ENCODE measurements at places on chromosomes 3 and 15.

- no peak for DNase-seq
Observed at GRCh38 chr3:72519946-72520604, 328.2 kb downstream of the SHQ1 start.

DNA sequence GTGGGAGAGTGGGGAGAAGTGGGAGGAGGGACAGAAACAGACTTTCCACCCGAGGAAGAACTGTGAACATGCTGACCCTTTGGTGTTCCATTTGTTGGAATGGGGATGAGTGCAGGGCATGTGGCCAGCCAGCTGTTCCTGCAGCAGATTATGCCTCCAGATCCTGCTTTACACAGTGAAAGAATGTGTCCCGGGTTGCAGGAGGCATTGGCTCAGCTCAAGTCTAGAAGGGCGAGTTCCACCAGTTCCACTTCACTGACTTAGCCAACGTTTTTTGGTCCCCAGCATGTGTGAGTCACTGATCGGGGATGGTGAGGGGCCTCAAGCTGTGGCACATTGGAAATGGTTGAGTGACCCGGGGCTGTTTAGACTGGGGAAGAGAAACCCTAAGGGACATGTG, 307.0 kb upstream of the ROPN1 start:
- no peak for DNase-seq

- DNase-seq = no peak
Observed at GRCh38 chr3:177598097-177598833, 401.0 kb upstream of the TBL1XR1 start.

- no peak for DNase-seq
Observed at GRCh38 chr3:54494209-54494608, 371.9 kb downstream of the CACNA2D3 start.

GRCh38 chr3:148366743-148367410, 330.8 kb upstream of the AGTR1 start:
- no peak for DNase-seq

- no peak for DNase-seq
Observed at GRCh38 chr15:91228383-91228782, 128.3 kb downstream of the SV2B start.

DNA sequence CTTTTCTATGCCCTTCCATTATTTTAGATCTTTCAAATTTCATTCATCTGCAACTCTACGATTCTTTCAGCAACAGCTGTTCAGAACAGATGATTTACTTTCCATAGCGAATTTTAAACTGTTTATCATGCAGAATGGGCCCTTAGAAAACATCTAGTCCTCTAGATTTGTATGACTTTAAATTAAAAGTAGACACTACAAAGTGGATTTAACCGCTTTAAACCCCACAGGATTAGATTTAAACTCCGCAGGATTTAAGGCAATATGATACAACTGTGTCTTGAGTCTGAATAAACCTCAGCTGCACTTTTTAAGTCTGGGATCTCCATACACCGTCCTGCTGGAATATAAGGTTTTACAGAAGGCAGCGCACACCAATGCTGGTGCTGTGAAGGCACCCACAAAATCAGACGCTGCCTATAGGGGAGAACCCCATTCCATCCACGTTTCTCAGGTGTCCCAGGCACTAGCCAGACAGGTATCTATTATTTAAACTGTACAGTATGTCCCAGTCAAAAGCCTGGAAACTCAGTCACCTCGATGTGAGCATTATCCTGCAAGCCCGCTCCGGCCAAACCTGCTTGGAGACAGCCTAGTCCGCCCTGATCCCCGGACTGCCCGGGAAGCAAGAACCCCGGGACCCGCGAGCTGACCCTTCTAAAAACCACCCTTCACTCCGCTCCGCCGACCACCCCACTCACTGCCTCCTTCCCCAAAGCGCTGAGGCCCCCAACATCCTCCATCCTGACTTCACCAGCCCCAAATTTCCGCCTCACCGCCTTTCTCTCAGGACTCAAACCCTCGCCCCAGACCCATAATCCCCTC, 768 bp downstream of the ANO10 start:
- DNase-seq = no peak

- DNase-seq = no peak
Observed at GRCh38 chr3:9190276-9190675, 59.2 kb downstream of the SRGAP3 start.

DNA sequence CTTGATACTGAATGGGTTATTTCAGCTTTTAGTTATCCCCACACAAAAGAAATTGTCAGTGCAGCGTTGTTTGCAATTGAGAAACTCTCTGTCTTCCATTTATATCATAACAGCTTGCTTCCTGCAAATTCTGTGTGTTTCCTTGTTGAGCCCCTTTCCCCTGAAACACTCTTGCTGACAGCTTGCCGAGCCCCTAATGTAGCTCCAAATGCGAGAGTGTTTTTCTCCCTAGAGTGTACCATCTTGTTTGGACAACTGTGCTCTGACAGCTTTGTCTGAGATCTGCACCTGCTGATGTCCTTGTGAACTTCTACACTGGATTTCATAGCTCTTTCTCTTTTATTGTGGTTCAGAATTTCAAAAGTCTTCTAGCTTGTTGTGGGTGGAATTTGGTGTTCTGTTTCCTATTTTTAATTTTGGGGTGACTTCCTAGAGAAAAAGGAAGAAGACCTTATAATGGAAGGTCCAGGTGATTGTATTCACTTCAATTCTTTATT, 343.5 kb downstream of the PDCD6IP start:
- no peak for DNase-seq

GRCh38 chr3:154364849-154365248, 40.6 kb upstream of the DHX36 start:
- DNase-seq = no peak

DNA sequence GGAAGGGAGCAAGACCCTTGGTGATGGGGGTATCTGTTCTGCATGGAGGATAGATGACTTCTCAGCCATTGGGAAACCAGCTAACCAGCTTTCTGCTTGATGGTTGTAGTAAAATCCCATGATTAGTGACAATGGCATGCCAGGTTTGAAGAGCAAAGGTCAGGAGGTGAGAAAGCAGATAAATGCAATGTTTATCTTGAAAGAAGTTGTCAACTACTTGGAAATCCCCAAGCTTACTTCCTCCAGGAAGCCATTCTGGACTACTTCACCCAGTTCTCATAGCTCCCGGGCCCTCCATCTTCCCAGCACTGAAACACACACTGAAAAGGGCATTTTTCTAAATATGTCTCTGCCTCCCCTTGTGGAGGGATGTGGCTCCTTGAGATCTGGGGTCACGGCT, 51.3 kb downstream of the SMAD3 start:
- peak; percentile 34 for DNase-seq

- DNase-seq = no peak
Observed at GRCh38 chr3:188358787-188359493, 205.0 kb downstream of the LPP start.

DNA sequence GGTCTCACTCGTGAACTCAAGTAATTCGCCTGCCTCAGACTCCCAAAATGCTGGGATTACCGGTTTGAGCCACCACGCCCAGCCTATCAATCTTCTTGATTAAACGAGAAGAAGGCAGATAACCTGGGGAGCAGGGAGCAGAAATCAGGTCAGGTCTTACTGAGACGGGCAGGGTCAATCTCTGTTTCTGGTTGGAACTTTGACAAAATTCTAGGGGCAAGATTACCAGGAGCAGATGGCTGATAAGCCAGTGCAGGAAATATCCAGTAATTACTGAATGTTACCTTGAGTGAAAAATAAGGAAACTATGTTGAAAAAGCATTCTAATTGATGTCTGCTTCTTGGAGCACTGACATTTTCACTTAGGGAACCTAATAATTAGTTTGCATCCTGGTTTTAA, 24.4 kb upstream of the GOLM2 start:
- no peak for DNase-seq

DNA sequence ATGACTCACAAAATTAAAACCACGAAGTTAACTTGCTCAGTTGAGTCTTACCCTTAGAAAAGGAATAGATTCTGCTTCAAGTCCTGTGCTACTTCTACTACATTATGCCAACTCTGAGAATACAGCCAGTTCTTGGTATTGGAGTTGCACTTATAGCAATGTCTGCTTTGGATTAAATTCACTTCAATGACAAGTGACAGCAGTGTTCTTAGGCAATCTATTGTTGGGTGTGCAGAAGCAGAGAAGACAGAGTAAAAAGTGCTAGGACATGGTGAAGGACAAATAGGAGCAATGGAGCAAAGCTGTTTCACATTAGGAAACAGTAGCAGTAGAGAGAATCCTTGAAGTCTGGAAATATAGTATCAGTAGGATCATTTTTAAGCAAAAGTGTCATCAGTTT, 713.1 kb downstream of the SI start:
- DNase-seq = no peak

DNA sequence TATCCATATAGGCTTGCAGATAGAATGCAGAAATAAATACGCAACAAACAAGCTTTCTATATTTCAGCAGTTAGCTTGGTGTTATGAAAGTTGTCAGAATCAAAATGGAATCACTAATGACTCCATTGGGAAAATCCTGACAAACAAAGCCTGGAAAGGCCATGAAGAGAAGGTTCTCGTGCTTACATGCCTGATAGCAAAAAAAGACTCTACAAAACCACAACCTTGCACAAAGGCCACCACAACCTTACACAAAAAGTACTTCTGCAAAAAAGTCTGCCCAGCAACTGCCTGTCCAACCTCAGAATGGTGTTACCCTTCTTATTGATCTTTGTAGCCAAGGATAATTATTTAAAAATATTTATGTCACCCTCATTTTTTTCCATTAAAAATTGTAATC, 14.4 kb upstream of the PLSCR1 start:
- no peak for DNase-seq

DNA sequence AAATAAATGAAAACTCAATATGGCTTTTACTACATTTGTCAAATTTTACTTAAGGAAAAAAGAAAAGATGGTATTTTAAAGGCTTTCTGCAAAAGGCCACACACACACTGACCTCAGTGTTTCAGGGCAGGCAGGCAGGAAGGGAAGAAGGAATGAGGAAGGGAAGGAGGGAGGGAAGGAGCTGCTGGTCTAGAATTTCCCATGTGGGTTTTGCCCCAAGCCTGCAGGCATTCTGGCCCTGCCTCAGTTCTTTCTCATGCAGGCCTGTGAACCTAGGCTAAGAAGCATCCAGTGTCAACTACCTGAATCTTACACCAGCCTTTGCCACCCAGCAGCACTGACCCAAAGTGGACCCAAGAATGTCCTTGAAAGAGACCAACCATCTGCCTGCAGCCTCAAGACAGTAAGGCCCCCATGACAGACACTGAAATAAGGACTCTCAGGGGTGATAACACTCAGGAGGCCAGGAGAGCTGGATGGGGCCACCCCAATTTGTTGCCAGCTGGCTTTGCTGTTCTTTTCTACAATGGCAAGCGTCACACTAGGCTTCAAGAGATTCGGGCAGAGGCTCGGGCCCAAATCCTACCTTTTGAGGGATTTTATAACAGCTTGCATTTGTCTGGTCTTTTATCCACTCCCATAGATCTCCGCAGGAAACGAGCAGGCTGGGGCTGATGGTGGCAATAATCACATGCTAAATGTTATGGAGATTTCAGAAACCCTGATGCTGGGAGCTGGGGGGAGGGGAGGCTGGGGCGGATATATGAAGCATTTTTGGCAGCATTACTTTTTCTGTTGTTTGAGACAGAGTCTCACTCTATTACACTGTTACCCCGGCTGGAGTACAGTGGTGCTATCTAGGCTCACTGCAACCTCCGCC, 51.4 kb downstream of the XXYLT1 start:
- DNase-seq = no peak

DNA sequence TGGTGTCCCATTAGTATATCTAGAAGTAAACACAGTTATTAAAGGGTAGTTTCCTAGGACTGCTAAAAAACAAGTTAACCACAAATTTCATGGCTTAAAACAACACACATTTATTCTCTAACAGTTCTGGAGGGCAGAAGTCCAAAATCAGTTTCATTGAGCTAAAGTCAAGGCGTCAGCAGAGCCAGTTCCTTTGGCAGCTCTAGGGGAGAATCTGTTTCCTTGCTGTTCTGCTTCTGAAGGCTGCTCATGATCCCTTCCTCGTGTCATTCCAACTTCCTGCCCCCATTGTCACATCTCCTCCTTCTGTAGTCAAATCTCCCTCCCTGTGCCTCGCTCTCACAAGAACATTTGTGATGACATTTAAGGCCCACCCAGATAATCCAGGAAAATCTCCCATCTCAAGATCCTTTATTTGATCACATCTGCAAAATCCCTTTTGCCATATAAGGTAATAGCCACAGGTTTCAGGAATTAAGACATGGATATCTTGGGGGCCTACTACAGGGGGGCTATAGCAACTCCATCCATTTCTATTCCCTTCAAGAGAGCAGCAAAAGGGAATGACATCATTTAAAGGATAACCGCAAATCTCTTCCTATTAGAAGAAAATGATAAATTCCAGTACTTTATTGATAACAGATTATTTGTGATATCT, 50.1 kb downstream of the GPR176 start:
- no peak for DNase-seq

DNA sequence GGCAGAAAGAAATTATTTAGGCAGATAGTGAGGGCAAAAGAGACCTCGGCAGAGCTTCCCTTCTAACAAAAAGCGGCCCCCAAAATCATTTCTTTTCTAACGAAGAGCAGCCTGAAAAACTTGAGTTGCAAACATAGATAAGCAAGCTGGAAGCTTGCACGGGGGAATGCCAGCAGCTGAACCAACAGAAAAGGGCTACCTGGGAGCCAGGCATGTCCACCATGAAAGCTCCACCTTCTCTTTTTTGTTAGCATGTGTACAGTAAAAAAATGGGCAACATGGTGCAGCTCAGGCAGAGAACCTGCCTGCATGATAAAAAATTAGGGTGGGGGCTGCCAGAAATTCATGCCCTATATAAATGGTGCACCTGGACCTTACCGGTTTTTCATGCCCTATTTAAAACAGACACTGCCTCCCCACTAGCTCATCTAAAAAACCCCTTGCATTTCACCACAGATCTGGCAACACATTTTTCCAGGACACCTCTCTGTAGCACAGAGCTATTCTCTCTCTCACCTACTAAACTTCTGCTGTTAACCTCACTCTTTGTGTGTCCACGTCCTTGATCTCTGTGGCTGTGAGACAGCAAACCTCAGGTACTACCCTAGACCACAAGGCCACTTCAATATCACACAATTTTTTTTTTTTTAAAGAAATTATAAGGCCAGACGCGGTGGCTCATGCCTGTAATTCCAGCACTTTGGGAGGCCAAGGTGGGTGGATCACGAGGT, 18.7 kb downstream of the SLC33A1 start:
- no peak for DNase-seq

DNA sequence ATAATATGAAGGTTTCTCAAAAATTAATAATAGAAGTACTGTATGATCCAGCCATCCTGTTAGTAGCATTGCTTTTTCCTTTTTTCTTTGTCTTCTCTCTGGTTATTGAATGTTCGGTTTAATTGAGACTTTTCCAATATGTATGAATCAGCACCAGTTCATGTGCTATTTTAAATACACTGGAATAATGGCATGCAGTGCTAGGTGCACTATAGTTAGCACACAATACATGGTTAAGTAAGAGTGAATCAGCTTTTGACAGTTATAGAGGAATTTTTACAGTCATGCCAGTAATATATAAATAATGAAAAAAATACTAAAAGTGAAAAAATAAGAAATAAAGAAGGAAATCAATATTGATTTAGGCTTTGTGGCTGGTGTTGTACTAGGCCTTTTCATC, 113.8 kb upstream of the STRIT1 start:
- no peak for DNase-seq
